Mucosa of gallbladder (tissue), 1 donor: ENCODE measurements at places on chromosomes 2 and 18. TPM values are rescaled to one million over a fixed set of nuclear protein-coding genes. Genes with fewer than 3 reads are reported as not detected.

Gene CYB5A
- total RNA-seq: 566 TPM

Gene UGT1A6
- total RNA-seq: 6.3 TPM

Gene SKA1
- 0.55 TPM for total RNA-seq

Gene HOXD3
- 3.2 TPM for total RNA-seq

Gene FEV
- not detected for total RNA-seq

Gene NLRC4
- total RNA-seq: 1.9 TPM

Gene PLCL1
- total RNA-seq: 4.4 TPM

Gene PAPOLG
- total RNA-seq: 10.8 TPM

DNA sequence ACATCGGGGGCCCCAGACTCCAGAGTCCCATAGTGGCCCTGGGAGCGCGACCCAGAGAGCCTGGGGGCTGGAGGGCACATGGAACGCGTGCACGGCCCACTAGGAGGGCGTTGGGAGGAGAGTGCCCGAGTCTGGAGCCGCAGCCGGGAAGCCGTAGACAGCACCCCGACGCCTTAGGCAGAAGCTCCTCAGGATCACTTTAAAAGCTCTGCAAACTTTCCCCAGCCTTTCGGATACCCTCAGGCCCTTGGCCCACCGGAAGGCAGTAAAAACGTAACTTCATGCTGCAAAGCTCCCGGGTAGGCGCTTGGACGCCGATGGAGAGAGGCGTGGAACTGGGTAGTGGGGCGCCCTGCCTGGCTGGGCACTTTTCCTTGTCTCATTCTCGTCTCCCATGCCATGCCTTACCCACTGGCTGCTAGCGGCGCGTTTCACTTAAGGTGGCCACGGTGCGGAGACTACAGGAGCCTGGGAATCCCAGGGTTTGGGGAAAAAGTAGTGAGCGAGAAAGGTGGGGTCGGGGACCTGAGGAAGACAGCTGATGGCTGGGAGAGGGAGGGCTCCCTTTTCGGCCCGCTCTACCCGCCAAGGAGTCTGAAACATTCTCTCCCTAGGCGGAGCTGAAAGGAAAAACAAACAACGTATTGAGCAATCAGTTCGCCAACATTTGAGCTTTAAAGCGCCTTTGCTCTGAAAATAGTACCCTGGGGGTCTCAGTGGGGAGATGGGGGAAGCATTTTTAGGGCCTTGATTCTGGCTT lies 141.8 kb downstream of the MEIS1 start:
- no peak for DNase-seq

DNA sequence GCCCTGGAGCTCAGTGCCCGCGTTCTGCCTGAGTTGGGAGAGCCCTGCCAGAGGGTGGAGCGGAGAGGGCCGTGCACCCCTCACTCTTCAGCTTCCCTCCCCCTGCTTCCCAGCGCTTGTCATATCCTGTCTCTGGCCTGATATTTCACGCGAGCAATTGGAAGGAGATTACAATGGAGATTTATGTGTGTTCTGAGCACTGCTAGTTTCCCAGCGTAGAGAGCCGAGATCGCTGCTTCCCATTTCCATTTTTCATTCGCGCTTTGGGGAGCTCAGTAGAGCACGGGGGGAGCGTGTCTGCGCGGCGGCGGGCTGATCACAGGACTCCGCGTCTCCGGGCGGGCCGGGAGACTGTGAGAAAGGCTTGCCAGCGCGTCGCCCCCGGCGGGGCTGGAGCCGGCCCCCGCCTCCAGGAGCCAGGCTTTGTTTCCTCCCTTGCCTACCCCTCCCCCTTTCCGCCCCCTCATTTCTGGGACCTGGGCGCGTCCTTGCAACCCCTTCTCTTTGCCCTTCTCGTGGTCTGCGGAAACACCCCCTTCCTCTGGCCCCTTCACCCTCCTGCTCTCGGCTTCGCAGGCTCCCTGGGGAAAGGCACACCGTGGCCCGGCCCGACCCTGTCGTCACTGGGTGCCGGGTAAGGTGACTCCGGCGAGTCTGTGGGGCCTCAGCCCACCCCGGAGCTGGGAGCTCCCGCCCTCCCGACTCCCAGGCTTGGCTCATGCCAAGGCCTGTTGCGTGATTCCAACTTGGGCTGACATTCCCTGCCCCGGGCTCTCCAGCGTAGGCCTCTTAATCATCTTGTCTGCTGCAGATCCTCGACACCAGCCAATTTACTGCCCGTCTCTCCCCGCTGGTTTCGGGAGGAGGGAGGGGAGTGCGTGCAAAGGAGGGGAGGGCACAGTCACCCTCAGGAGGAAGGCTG lies 5.8 kb downstream of the DLX2 start:
- no peak for DNase-seq

DNA sequence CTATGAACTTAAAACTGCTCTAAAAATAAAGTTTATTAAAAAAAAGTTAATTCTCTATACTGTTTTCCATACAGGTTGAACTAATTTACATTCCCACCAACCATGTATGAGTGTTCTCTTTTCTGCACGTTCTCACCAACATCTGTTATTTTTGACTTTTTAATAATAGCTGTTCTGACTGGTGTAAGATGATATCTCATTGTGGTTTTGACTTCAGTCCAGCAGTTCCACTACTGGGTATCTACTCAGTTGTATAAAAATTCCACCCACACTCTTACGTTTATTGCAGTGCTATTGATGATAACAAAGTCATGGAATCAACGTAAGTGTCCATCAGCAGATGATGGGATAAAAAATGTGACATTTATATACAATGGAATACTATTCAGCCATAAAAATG lies 33.7 kb downstream of the SPAG16 start:
- DNase-seq: no peak

GRCh38 chr2:192007581-192008228 lies 160.8 kb upstream of the CAVIN2 start:
- DNase-seq: no peak

- DNase-seq: no peak
Observed at GRCh38 chr18:39455285-39455684, 1889.7 kb upstream of the CELF4 start.

- no peak for DNase-seq
Observed at GRCh38 chr2:143171817-143172216, 42.6 kb downstream of the ARHGAP15 start.

- no peak for DNase-seq
Observed at GRCh38 chr2:210681491-210681890, 125.1 kb downstream of the CPS1 start.

- no peak for DNase-seq
Observed at GRCh38 chr2:160465002-160465401, 28.6 kb downstream of the RBMS1 start.

DNA sequence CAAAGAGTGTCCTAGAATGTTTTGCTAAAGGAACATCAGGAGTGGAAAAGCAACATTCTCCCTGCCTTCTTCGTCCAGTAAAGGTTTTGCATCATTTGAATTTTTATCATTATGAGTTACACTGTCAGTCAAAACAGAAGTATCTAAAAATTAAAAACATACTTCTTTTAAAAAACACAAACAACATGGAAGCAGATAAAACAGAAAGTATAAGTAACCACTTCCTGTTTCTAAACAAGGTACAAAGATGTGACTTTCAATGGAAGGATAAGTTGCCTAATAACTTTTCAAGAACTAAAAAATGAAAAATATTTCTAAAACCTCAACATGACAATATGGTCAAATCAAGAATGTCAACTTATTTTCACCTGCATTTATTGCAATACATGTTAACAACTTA lies 158.2 kb downstream of the STK39 start:
- DNase-seq: no peak

DNA sequence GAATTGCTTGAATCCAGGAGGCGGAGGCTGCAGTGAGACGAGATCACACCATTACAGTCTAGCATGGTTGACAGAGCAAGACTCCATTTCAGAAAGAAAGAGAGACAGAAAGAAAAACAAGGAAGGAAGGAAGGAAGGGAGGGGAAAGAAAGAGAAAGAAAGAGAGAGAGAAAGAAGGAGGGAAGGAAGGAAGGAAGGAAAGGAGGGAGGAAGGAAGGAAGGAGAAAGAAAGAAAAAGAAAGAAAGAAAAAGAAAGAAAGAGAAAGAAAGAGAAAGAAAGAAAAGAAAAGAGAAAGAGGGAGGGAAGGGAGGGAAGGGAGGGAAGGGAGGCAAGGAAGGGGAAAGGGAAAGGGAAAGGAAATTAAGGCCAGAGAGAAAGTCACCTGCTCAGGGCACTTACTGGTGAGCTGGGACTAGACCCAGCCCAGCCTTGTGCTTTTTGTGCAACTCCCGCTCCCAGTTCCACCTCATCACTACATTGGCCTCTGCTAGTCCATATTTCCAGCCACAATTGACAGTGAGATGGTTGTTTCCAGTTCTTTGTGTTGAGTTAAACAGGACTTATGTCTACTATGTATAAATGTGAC lies 35.7 kb downstream of the MOGAT1 start:
- no peak for DNase-seq

DNA sequence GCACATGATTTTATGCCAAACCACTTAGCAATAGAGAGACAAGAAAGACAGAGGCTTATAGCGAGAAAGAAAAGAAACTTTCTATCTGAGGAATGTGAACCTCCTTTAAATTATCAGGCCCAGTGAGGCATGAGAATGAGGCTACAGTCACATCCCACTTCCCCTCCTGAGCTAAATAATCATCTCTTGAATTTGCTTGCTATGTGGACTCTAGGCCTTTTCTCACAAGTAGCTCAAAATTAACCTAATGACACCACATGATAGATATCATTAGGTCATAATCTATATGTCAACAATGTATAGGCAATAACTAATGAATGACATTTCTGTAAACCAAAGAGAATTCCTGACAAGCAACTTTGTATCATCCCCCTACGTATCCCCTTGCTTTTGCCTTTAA lies 301.5 kb upstream of the MGAT5 start:
- no peak for DNase-seq

DNA sequence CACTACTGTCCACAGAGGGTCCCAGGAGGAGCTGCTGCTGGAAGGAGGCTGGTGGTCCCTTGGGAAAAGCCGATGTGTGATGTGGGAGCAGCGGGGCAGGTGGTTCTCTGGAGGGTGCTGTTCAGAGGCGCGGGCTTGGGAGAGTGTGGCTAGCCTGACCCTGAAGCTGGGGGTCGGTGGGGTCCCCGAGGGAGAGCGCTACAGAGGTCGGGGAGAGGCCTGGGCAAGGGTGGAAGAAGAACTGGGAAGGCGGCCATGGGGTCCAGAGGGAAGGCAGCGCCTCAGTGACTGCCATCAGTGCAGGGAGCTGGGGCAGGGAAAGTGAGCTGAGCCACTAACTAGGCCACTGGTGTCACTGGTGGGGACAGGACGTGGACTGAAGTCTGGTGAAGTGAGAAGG lies 32.5 kb downstream of the FAM228A start:
- DNase-seq: no peak

- DNase-seq: no peak
Observed at GRCh38 chr2:221502270-221503010, 69.7 kb downstream of the EPHA4 start.

DNA sequence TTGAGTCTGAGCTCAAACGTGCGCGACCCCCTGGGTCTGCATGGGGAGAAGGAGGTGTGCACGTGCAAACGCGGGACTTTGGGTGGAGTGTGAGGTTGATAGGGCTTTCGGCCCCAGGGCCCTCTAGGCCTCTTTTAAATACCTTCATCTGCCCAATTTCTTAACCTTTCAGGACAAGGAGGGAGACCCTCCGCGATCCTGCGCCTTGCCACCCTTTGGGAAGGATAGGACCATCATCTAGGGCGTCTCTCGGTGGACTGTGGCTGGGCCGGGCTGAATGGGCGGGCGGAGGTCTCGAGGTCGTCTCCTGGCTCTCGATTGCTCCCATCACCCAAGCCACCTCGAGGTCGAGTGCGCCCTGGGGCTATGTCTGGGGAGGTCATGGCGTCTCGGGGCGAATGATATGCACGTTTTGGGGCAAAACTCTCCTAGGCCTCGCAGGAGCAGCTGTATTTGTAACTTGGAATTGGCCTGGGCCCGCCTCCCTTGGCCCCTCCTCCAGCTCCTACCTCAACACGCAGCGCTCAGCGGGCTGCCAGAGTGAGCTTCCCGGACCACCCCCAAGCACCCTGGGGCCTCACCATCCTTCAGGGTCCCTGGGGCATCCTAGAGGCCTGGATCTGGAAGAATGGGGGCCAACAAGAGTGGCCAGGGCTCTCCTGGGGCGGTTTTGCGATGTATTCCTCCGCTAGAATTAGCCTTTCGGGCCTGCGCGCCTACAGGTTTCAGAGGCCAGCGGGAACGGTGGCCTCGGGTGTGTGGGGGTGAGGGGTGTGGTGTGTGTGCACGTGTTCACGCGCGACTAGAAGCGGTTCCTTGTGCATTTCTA lies 8.7 kb upstream of the SIX3 start:
- no peak for DNase-seq

DNA sequence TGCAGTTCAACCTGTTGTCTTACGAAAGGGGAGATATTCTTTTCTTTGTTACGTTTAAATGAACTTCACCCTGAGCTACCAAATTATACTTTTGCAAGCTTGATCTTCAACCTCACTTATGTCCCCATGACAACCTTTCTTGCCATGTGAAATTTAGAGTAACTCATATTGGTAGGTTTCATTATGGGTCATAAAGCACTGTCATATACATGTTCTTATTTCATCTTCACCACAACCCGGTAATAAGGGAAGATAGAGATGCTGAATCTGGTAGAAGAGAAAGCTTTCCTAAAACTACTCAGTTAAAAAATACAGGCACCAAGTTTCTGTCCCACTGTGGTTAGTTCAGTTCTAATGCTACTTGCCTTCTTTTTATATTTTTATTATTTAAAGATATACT lies 208.5 kb upstream of the NRP2 start:
- no peak for DNase-seq

GRCh38 chr2:10188211-10188610 lies 65.7 kb downstream of the RRM2 start:
- peak; percentile 19 for DNase-seq

DNA sequence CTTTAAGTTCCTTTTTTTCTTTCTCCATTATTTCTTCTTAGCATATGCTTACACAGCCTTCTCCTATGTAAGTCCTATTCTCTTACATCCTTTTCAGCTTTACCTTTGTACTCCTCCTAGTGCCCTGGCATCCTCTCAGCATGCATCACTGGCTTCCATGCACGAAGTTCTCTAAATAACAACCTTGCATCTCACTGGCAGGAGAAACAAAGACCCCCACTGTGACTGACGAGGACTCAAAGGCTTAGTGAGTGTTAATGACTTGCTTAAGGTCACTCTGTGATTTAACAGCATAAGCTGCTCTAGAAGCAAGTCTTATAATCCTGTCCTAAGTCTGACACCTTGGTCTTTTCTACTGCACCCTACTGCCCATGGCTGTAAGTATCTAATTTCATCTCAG lies 1236.0 kb upstream of the CELF4 start:
- no peak for DNase-seq

DNA sequence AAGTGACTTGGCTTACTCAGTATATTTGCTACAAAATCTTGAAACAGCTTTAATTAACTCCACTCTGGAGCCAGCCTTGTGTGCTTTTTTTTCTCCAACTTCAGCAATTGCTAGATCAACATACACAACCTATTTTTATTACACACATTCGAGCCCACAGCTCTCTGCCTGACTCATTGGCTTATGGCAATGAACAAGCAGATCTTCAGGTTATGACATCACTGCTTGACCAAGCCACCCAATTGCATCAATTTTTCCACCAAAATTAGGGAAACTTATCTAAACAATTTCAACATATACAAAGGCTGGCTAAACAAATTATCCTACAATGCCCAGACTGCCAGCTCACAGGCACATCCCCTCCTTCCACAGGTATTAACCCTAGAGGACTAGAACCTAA lies 39.6 kb upstream of the PDK1 start:
- no peak for DNase-seq
